H7 (cell line): ENCODE measurements at places on chromosomes 11 and 22. TPM values are rescaled to one million over a fixed set of nuclear protein-coding genes. Genes with fewer than 3 reads are reported as not detected.

The APOBEC3A gene
- total RNA-seq: not detected in 2 replicates

The HSPB2 gene
- total RNA-seq: 0.18 TPM in 1 of 2 replicates, not detected in the other

The CCDC89 gene
- not detected in 2 replicates for total RNA-seq

The C2CD3 gene
- 8.0 and 14.4 TPM in 2 replicates for total RNA-seq

The CYTH4 gene
- not detected in 2 replicates for total RNA-seq

The TPBGL gene
- not detected in 2 replicates for total RNA-seq

The MS4A8 gene
- total RNA-seq: not detected in 2 replicates

The HIRA gene
- total RNA-seq: 28.8 and 31.4 TPM in 2 replicates

The PRCP gene
- 46.4 and 49.9 TPM in 2 replicates for total RNA-seq

The CST6 gene
- total RNA-seq: 0.48 TPM in 1 of 2 replicates, not detected in the other

The SLC17A6 gene
- total RNA-seq: not detected in 2 replicates

The KDELR3 gene
- 4.5 and 8.2 TPM in 2 replicates for total RNA-seq

The GUCY1A2 gene
- 0.26 and 0.55 TPM in 2 replicates for total RNA-seq

The HOATZ gene
- total RNA-seq: not detected in 2 replicates

The MAPK8IP2 gene
- 1.7 and 3.4 TPM in 2 replicates for total RNA-seq

The FAM168A gene
- 13.1 and 14.3 TPM in 2 replicates for total RNA-seq

The TTLL1 gene
- 6.5 and 8.9 TPM in 2 replicates for total RNA-seq
